RPMI7951 (cell line): ENCODE measurements at places on chromosomes 7 and 10. TPM values are rescaled to one million over a fixed set of nuclear protein-coding genes. Genes with fewer than 3 reads are reported as not detected.

The TLX1 gene
- not detected in 2 replicates for total RNA-seq

The HDAC9 gene
- total RNA-seq = 15.5 and 21.1 TPM in 2 replicates

The CCL24 gene
- not detected in 2 replicates for total RNA-seq

The ITPRID1 gene
- total RNA-seq = not detected in 2 replicates

The TRIM74 gene
- not detected in 2 replicates for total RNA-seq

DNA sequence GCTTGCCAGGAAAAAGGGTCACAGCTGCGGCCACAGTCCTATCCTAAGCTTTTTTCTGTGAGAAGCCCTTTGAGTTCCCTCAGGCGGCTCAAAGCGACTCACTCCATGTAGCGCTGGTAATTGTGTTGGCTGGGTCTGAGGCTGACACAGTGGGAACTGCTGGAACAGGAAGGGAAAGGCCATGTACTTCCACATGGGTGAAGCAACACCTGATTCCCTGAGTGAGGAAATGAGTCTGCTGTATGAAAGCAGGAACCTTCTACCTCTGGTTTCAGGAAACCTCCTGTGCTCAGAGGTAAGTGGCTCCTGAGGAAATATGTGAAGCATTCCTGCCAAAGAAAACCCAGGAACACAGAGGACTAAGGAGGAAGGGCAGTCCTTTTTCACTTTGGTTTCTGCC lies 734.6 kb upstream of the SORCS1 start:
- peak; percentile 37 for DNase-seq

DNA sequence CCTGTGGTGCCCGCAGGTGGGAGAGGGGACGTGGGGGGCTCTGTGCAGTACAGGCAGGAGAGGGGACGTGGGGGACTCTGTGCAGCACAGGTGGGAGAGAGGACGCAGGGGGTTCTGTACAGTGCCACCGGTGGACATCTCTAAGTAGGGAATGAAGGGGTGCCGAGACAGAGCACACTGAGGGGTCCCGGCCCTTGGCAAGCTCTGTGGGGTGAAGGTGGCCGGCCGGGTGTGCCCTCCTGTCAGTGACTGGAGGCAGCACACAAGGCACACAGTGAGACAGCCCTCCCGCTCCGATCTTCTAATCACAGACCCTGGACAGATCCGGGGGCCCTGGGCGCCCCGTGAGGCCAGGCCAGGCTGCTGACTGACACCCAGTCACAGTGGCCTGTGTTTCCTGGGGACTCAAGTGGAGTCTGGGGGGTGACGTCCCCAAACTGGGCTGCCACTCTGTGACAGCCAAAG lies 11.2 kb downstream of the GPR146 start:
- no peak for DNase-seq

DNA sequence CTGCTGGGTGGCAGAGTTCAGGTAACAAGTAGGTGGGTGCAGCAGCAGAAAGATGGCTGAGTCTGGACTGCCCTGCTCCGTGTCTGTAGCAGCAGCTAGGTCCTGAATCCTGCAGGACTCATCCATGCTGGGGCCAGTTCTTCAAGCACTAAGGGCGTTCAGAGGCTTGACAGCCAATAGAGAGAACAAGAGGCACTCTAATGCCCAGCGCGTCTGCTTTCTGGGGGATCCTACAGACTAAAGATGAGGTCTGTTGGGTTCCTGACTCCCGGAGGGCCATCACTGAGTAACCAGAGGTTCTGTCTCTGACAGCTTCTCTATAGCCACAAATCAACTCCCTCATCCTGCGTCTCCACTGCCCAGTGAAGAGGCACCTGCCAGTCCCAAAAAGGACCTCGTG lies 125.5 kb downstream of the PTPN20 start:
- no peak for DNase-seq

DNA sequence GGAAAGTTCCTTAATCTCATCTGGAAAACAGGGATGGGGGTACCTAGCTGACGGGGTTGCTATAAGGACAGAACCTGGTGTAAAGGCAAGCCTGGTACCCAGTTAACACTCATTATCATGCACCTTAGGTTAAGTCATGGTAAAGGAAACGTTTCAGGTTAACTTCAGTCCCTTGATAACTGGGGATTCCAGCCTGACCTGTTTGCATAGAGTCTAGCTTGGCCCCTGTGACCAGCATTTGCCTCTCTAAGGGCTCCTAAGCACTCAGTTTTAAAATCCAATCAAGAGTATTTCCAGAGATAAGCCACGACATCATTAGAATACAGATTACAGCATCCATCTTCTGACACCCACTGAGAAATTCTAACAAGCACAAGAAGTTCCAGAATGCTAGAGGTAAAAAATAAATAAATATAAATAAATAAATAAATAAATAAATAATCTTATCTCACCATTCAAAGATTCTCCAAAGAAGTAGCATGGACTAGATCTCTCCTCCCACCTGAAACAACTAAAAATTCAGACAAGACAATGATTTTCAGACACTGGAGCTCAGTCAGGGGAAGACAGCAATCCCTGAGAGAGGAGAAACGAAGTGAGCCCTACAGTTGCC lies 184.6 kb downstream of the KCNMA1 start:
- DNase-seq = no peak

DNA sequence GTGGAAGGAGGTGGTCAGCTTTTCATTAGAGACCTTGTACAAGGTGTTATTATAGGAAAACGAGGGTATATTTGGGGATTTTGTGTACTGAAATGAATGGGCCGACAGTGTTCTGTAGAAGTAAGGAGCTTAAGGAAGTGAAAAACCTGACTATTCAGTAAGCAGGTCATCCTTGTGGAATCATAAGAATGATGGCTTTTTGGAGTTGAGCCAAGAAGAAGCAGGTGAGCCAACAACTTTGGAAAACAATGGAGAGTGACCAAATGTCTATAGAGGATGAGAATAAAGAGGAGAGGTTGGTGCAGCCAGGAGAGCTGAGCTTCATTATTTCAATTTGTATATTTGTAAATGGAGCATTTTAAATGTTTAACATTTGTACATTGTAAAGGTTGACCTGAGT lies 595.7 kb downstream of the CCSER2 start:
- DNase-seq = no peak

- no peak for DNase-seq
Observed at GRCh38 chr7:99001482-99002147, 123.3 kb downstream of the TRRAP start.

DNA sequence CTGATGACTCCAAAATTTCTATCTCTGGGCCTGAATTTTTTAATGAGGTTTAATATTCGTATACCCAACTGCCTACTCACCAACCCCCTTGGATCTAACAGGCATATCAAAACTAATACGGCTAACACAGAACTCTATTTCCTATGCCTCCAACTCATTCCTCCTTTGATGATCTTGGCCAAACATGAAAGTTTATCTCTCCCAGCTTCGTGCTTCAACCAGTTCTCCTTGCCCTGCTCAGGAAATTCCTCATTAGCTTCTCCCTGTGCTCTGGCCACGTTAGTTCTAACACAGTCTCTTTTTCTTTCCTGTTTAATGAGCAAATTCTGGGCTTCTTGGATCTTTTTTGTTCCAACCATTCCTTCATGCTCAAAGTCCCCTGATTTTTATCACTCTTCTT lies 138.9 kb upstream of the PTN start:
- no peak for DNase-seq

DNA sequence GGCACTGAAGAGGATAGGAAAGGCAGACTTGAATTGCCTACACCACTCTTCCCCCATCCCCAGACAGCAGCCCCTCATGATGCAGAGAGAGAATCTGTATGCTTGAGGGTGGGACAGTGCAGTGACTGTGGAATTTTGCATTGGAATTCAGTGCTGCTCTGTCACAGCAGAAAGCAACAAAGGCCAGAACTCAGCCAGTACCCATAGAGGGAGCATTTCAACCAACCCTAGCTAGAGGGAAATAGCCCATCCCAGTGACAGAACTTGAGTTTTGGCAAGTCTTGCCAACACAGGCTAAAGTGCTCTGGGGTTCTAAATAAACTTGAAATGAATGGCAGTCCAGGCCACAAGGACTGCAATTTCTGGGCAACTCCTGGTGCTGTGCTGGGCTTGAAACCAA lies 80.4 kb downstream of the TES start:
- no peak for DNase-seq

GRCh38 chr7:7254908-7255307 lies 72.6 kb downstream of the C1GALT1 start:
- DNase-seq = no peak

- DNase-seq = no peak
Observed at GRCh38 chr10:59903871-59904270, 2.5 kb downstream of the CCDC6 start.

DNA sequence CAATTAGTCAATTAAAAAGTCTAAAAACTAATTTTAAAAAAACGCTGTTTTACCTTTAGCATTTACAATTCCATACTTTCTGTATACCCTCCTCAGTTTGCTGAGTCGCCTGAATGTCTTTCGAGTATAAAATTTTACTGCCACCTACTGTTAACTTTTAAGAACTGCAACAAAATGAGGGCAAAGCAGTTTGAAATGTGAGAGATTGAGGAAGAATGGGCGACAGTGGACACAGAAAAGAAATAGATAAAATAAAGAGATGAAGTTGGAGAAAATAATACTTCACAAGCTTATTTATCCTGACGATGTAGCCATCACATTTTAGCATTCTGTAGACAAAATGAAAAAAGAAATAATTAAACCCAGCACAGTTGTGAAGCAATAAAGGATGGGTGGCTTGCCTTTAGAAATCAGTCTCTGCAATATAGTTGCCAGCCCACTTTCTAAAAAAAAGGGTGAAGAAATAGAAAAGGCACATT lies 110.8 kb upstream of the PTN start:
- DNase-seq = peak; percentile 57

GRCh38 chr7:111605246-111605645 lies 43.0 kb upstream of the IMMP2L start:
- DNase-seq = no peak

- DNase-seq = no peak
Observed at GRCh38 chr10:8013006-8013405, 41.5 kb upstream of the GATA3 start.

GRCh38 chr10:45308707-45309106 lies 6.7 kb downstream of the OR13A1 start:
- peak; percentile 5 for DNase-seq

DNA sequence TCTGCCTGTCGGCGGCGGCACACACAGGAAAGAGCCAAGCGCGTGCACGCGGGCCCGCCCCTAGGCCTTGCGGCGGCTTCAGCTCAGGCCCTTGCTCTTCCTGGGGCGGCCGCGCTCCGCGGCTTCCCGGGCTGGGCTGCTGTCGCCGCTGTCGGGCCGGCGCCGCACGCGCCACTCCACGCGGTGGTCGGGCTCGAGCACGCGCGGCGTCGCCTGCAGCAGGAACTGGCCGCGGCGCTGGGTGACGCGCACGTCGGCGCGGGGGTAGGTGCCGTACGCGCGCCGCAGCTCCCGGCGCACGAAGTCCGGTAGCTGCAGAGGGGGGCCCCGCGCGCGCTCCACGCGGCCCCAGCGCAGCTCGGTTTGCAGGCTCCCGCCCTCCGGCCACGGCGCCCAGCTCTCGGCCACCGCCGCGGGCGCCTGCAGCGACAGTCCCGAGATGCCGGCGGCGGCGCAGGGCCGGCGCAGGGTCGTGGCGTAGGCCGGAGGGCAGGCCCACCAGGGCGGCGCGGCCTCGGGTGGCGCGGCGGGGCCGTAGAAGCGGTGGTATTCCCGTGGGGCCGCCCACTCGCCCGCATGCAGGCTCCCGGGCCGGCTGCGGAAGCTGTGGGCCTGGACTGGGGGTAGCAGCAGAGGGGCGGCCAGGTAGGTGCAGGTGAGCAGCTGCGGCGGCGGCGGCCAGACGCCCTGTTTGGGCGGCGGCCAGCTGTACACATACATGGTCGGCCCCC lies 804 bp downstream of the C10orf95 start:
- DNase-seq = peak; percentile 76

GRCh38 chr10:71262027-71262426 lies 49.7 kb downstream of the UNC5B start:
- DNase-seq = no peak

DNA sequence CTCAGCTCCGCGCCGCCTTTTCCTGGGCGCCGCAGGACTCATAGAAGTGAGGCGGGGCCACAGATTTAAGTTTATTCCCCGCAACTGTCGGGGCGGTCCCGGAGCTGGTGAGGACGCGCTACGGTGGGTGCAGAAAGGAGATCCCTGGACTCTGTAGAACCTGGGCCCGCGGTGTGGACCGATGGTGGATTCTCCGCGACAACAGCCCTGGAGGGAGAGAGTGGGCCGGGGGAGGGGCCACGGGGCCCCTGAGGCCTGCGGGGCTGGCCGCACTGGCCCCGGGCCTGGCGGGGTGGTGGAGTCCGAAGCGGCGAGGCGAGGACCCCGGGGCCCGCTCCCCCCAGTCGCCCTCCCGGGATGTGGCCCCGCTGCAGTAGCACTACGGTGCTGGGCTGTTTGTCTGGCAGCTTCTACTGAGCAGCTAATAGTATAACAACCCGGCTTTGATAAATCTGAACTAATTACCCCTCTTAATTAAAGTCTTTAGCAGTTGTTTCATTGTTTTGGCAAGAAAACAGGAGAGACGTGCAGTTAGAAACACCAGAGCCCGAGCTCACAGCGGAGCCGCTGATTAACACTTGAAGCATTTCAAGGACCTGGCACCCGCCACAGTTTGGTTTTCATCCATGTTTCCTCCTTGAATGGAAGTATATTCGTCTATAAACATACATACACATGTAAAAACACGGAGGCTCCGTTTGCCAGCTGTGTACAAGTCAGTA lies 4.2 kb downstream of the FEZF1 start:
- no peak for DNase-seq

GRCh38 chr10:16950656-16951601 lies 133.7 kb upstream of the RSU1 start:
- peak; percentile 88 for DNase-seq

- DNase-seq = no peak
Observed at GRCh38 chr7:46652317-46652716, 731.2 kb upstream of the IGFBP3 start.

- DNase-seq = no peak
Observed at GRCh38 chr7:74103219-74103772, 19.7 kb downstream of the LIMK1 start.

GRCh38 chr7:117916309-117916708 lies 43.1 kb upstream of the CTTNBP2 start:
- no peak for DNase-seq

GRCh38 chr7:131578602-131579001 lies 22.2 kb upstream of the PODXL start:
- no peak for DNase-seq

DNA sequence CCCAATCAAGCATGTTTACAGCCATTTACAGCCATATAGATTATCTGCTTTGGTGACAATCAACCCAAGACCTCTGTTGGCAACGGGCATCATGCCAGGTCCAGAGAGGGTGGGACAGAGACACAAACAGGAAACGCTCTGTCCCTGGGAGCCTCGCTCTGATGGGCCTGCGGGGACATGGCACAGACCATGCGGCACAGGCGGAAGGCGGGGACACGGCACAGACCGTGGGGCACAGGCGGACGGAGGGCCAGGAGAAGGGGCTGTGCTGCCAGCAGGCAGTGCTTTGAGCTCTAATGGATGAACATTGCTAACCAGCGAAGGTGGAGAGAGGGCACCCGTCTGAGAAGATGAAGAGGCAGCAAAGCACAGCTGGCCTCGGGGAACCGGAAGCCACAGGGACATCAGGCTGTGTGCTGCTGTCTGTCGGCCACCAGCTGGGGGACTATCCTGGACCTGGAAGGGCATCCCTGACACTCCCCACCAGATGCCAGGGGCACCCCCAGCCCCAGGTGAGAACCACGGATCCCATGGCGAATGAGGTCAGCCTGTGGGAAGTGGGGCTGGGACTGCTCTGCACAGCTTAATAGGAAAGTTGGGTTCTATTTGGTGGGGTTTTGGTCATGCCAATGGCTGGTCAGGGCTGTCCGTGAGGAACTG lies 61.0 kb downstream of the DIP2C start:
- no peak for DNase-seq
